ENCODE measurements at places on chromosomes 7 and 10. TPM values are rescaled to one million over a fixed set of nuclear protein-coding genes. Genes with fewer than 3 reads are reported as not detected.

The ARMC3 gene
- not detected for total RNA-seq

- no peaks in the 10 kb centered on the region for H3K36me3 ChIP-seq
- no peak overlapping the region for H3K27ac ChIP-seq
- H3K4me1 ChIP-seq: no peaks in the 10 kb centered on the region
- H3K4me3 ChIP-seq: no peak overlapping the region
- H3K27me3 ChIP-seq: no peaks in the 10 kb centered on the region
- DNase-seq: no peak
Measured at GRCh38 chr10:64277536-64277935, 756.3 kb downstream of the REEP3 start.

The CYP26C1 gene
- total RNA-seq: not detected

- H3K27ac ChIP-seq: no peak overlapping the region
- H3K4me1 ChIP-seq: no peaks in the 10 kb centered on the region
- no peak for DNase-seq
- H3K27me3 ChIP-seq: no peaks in the 10 kb centered on the region
- H3K4me3 ChIP-seq: no peak overlapping the region
- H3K36me3 ChIP-seq: no peaks in the 10 kb centered on the region
Measured at GRCh38 chr10:97081621-97082235, 104.0 kb downstream of the SLIT1 start.

GRCh38 chr10:61633665-61634064 is 29.1 kb upstream of the CABCOCO1 start:
- H3K36me3 ChIP-seq: no peaks in the 10 kb centered on the region
- no peak overlapping the region for H3K27ac ChIP-seq
- no peaks in the 10 kb centered on the region for H3K27me3 ChIP-seq
- no peak for DNase-seq
- no peak overlapping the region for H3K4me3 ChIP-seq

DNA sequence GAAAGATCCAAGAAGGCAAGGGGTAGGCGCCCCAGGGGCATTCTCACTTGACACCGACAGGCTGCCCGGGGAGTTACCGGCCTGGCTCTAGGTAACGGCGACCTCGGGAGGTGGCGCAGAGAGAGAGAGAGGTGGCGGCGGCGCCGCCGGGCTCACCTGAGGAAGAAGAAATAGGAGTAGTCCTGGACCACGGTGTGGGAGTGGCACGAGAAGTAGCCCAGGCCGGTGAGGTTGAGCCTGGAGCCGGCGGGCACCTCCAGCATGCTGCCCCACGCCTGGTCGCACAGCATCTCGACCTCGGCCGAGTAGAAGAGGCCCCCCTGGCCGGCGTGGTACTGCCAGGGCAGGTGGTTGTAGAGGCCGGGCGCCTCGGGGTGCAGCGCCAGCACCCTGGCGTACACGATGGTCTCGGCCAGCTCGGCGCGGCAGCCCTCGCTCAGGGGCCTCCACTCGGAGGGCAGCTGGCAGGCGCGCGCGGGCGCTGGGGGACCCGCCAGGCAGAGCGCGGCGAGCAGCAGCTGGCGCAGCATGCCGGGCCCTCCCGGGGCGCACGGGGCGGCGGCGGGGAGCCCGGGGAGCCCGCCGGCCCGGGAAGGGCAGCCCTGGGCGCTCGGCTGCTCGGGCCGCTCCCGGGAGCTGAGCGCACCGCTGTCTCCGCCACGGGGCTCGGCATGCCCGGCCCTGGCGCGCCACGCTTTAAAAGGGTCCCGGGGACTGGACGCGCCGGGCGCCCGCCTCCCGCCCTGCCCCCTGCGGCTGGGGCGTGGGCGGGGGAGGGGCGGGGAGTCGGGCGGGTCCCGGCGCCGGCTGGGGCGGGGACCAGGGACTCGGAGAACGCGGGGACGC is at the start of gene CCDC3:
CCDC3 (minus strand) TSS at position 673 of the 846 bp plus-strand sequence; CDS start at position 530, 143 bp downstream.
- no peaks in the 10 kb centered on the region for H3K4me1 ChIP-seq
- DNase-seq: peak; percentile 22
- peak within 1 kb of the TSS; percentile 33 for H3K27ac ChIP-seq
- H3K4me3 ChIP-seq: peak within 1 kb of the TSS; percentile 32
- no peaks in the 10 kb centered on the region for H3K36me3 ChIP-seq
- no peaks in the 10 kb centered on the region for H3K27me3 ChIP-seq

The KCND2 gene
- 4.4 TPM for total RNA-seq

The PPP1R17 gene
- not detected for total RNA-seq

- no peak for DNase-seq
- no peak overlapping the region for H3K4me3 ChIP-seq
- no peaks in the 10 kb centered on the region for H3K27me3 ChIP-seq
- H3K36me3 ChIP-seq: no peaks in the 10 kb centered on the region
- H3K27ac ChIP-seq: no peak overlapping the region
- H3K4me1 ChIP-seq: no peaks in the 10 kb centered on the region
Measured at GRCh38 chr10:90751107-90751997, 106.5 kb downstream of the HTR7 start.

Measured in uterus (tissue), 4 donors.